ENCODE measurements at places on chromosomes 11 and 22. TPM values are rescaled to one million over a fixed set of nuclear protein-coding genes. Genes with fewer than 3 reads are reported as not detected.

Gene PGA5
- 0.12 TPM for total RNA-seq

Gene GRIK4
- 2.2 TPM for total RNA-seq

- no peak overlapping the region for H3K27ac ChIP-seq
- no peak overlapping the region for H3K4me3 ChIP-seq
- H3K27me3 ChIP-seq: no peaks in the 10 kb centered on the region
- DNase-seq: no peak
- H3K36me3 ChIP-seq: no peaks in the 10 kb centered on the region
- no peaks in the 10 kb centered on the region for H3K4me1 ChIP-seq
Observed at GRCh38 chr11:16363706-16364105, 7.4 kb upstream of the SOX6 start.

- peaks cover 8% of the 10 kb centered on the region for H3K4me1 ChIP-seq
- H3K36me3 ChIP-seq: no peaks in the 10 kb centered on the region
- no peak overlapping the region for H3K4me3 ChIP-seq
- no peaks in the 10 kb centered on the region for H3K27me3 ChIP-seq
- no peak overlapping the region for H3K27ac ChIP-seq
- DNase-seq: no peak
Observed at GRCh38 chr11:73151416-73151815, 9.3 kb upstream of the FCHSD2 start.

GRCh38 chr11:44065161-44065661, 859 bp upstream of the ACCS start:
- H3K36me3 ChIP-seq: no peaks in the 10 kb centered on the region
- H3K27me3 ChIP-seq: peaks cover 8% of the 10 kb centered on the region
- DNase-seq: peak; percentile 79
- peaks cover 16% of the 10 kb centered on the region for H3K4me1 ChIP-seq
- H3K4me3 ChIP-seq: peak overlapping the region; percentile 70

GRCh38 chr11:66841861-66842260, 1.4 kb upstream of the RCE1 start:
- DNase-seq: no peak
- H3K27me3 ChIP-seq: no peaks in the 10 kb centered on the region
- H3K4me1 ChIP-seq: peaks cover 9% of the 10 kb centered on the region
- H3K4me3 ChIP-seq: peak overlapping the region; percentile 94

DNA sequence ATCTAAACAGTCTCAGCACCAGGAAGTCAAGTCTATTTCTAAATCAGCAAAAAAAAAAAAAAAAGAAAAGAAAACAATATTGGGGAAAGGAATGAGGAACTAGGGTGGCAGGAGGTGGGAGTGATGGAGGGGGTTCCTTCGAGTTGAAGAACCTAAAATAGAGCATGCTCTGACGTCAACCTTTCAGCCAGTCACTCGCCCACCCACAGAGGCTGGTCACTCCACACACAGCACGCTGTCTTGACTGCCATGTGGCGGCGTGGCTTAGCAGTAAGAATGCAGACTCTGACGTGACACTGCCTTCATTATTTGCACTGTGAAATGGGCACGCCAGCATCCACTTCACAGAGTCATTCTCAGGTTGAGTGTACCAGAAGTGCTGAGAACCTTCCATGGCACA, 48.3 kb downstream of the LARGE1 start:
- H3K27me3 ChIP-seq: no peaks in the 10 kb centered on the region
- H3K36me3 ChIP-seq: no peaks in the 10 kb centered on the region
- H3K4me1 ChIP-seq: peaks cover 49% of the 10 kb centered on the region

DNA sequence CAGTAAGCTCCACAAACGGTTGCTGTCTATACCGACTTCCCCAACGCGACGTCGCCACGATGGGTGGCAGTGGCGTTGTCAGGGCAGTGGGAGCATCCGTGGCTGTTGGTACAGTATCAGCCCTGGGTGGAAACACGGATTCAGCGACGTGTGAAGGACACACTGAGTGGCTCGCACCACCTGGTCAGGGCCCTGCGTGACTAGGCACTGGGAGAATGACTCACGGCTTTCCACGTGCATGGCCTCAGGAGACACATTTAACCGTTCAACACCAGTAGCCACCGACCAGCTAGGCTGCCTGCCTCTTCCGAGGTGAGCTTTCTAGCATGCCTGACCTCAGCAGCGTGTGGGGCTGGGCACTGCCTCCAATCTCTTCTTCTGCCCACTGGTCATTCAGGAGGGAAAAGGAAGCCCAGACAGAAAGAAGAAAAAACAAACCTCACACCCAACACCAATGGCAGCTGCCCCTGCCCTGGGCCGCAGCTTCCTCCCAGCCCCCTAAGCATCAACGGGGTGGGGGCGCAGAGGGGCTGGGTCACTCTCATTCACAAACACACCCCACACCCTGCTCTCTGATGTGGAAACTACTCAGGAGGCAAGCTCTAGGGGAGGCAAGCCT, 59.0 kb downstream of the MYH9 start:
- peak overlapping the region; percentile 26 for H3K4me3 ChIP-seq
- H3K27ac ChIP-seq: peak overlapping the region; percentile 96
- H3K27me3 ChIP-seq: no peaks in the 10 kb centered on the region
- no peak for DNase-seq

- H3K36me3 ChIP-seq: no peaks in the 10 kb centered on the region
- no peak overlapping the region for H3K27ac ChIP-seq
- no peaks in the 10 kb centered on the region for H3K27me3 ChIP-seq
Observed at GRCh38 chr11:92533657-92534335, 309.2 kb downstream of the FAT3 start.

DNA sequence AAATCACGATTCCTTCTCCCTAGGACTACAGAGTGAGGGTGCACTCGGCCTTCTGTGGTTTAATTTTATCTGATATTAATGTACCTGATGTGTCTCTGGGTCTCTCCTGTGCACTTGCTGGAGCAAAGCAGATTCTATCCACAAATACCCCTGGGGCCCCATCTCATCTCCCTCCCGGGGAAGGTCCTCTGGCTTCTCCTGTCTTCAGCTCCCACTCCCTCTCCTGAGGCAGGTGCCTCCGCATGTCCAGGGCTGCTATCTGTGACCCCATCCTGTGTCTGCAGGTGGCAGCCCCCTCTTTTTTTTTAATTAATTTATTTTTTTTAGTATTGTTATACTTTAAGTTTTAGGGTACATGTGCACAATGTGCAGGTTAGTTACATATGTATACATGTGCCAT, 558.7 kb downstream of the BRD1 start:
- DNase-seq: no peak
- no peak overlapping the region for H3K4me3 ChIP-seq
- no peak overlapping the region for H3K27ac ChIP-seq
- no peaks in the 10 kb centered on the region for H3K27me3 ChIP-seq
- H3K36me3 ChIP-seq: no peaks in the 10 kb centered on the region
